ENCODE measurements at places on chromosomes 6 and 20. TPM values are rescaled to one million over a fixed set of nuclear protein-coding genes. Genes with fewer than 3 reads are reported as not detected.

DNA sequence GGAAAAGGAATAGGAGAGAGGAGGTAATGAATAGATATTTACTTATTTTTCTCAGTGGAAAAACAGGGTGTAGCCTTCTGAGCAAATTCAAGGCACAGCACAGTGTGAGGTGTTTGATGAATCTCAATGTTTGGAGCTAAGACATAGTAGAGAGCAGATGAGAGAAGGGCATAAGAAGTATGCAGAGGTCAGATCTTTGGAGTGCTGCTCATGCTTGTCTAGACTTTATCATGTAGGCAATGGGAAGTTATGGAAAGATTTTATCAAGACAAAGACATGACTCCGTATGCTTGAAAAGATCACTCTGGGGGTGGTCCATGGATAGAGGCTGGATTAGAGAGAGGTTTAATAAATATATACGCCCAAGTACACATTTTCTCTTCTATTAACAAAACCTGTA, 217.0 kb upstream of the CNR1 start:
- no peak for DNase-seq
- no peaks in the 10 kb centered on the region for H3K36me3 ChIP-seq
- no peaks in the 10 kb centered on the region for H3K4me1 ChIP-seq
- H3K27me3 ChIP-seq = peaks cover 71% of the 10 kb centered on the region
- H3K4me3 ChIP-seq = no peak overlapping the region

The PRR18 gene
- total RNA-seq = not detected

The DZANK1 gene
- total RNA-seq = 1.7 TPM

The CCDC170 gene
- 0.12 TPM for total RNA-seq

DNA sequence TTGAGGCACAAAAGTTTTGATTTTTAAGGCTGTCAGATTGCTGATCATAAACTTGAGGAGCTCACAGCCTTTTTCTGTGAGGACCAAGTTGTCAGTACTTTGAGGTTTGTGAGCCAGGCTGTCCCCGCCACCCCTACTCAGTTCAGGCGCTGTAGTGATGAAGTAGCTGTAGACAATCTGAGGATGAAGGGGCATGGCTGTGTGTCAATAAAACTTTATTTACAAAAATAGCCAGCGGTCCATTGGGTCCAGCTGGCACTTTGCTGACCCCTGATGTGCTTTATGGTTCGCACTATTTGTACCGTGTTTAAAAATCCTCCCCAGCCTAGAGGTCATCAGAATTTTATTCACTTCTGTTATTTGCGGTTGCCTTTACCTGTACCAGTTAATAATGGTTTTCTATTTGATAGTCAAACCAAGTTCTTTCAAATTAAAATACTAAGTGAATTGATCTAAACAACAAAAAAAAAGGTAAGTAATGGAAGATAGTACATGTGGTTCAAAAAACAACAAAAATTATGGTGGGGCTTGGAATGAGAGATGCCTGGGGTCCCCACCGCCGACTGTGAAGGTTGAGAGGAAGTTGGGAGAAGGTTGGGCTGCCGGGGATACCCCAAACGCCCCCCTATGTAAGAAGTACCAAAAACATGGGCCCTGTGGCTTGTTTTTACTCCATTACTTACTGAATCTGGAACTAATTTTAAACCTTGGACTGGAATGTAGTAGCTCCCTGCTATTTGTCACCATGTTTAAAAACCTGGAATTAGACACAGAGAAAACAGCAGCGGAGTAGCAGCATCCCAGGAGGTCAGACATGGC, 123.6 kb downstream of the SYCP2 start:
- DNase-seq = no peak
- H3K27ac ChIP-seq = no peak overlapping the region
- peaks cover 9% of the 10 kb centered on the region for H3K27me3 ChIP-seq
- H3K36me3 ChIP-seq = no peaks in the 10 kb centered on the region
- no peak overlapping the region for H3K4me3 ChIP-seq

DNA sequence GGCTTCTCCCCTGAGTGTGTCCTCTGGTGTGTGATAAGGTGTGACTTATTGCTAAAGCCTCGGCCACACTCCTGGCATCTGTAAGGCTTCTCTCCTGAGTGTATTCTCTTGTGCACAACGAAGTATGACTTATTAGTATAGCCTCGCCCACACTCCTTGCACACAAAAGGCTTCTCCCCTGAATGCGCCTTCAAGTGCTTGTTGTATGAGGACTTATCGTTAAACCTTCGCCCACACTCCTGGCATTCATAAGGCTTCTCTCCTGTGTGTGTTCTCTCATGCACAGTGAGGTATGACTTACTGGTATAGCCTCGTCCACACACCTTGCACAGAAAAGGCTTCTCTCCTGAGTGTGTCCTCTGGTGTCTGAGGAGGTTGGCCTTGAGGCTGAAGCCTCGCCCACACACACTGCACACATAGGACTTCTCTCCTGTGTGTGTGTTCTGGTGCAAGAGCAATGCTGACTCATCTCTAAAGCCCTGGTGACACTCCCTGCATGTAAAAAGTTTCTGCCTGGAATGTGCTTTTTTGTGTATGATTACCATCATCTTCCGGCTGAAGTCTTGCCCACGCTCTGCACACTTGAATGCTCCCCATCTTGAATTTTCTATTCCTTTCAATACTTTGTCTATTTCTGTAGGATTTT, 20.4 kb downstream of the ZNF337 start:
- H3K36me3 ChIP-seq = peaks cover 29% of the 10 kb centered on the region
- no peaks in the 10 kb centered on the region for H3K27me3 ChIP-seq
- no peak overlapping the region for H3K4me3 ChIP-seq
- H3K4me1 ChIP-seq = no peaks in the 10 kb centered on the region
- H3K27ac ChIP-seq = no peak overlapping the region

All from HCT116 (cell line).